ENCODE measurements at places on chromosomes 7 and 10. TPM values are rescaled to one million over a fixed set of nuclear protein-coding genes. Genes with fewer than 3 reads are reported as not detected.

- no peak for DNase-seq
Measured at GRCh38 chr10:85936161-85936560, 430.4 kb downstream of the GRID1 start.

- DNase-seq = no peak
Measured at GRCh38 chr10:409408-410040, 274.3 kb downstream of the ZMYND11 start.

DNA sequence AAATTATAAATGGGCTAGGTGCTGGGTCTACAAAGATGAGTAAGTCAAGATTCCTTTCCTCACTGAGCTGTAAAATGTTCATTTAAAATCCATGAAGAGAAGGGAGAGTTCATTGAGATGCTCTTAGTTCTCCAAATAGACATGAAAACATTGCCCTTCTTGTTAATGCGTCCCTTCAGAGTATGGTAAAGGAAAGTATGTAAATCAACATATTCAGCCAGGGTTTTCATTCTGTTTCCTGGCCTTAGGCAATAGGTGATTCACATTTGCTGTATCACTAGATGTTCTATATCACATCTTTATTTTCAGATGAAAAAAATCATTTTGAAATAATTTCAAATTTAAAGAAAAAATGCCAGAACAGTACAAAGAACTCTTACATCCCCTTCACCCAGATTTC, 5.4 kb downstream of the ANKIB1 start:
- no peak for DNase-seq

DNA sequence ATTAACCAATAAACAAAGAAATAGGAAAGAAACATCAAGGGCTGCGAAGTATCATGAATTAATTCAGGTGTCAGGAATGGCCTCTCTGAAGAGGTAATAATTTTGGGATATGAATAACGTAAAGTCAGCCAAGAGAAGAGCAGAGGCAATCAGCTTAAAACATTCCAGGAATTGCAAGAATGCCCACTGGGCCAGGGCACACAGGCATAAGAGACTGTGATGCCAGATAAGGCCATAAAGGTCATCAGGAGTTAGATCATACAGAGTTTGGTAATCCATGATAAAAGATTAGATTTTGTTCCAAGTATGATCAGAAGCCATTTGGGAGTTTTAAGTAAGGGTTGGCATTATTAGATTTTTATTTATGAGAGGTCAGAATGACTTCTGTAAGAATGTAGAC, 53.2 kb upstream of the ABCB4 start:
- DNase-seq = no peak

GRCh38 chr7:2729031-2729892, 41.3 kb downstream of the AMZ1 start:
- no peak for DNase-seq

DNA sequence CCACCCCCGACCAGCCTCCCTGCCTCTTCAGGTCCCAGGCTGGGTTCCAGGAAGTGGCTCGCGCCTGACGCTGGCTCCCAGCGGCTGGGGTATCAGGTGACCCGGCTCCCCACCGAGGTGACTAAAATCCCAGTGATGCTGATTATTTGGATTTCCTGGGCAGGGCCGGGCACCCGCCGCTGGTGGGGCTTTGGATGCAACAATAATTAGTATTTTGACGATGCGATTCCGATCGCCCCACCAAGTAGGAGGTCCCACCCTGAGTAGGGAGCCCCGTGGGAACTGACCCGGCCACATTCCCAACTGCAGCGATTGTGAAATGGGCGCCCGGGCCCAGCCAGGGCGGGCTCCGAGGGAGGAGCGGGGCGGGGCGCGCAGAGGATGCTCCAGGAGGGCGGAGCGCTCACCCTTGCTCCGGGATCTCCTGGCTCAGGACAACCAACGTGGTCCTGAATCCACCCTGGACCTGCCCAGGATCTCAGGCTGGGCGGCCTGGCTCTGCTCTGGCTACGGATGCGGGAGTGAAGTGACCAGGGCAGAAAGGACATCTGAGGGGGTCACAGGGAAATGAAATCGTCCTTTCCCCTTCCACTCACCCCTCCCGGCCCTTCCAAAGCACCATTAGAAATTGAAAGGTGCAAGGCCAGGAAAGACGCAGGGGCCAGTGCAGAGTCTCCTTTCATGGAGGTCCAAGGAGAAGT, 32.6 kb downstream of the DUSP5 start:
- no peak for DNase-seq

- no peak for DNase-seq
Measured at GRCh38 chr10:126905776-126906703, 812 bp downstream of the DOCK1 start.

DNA sequence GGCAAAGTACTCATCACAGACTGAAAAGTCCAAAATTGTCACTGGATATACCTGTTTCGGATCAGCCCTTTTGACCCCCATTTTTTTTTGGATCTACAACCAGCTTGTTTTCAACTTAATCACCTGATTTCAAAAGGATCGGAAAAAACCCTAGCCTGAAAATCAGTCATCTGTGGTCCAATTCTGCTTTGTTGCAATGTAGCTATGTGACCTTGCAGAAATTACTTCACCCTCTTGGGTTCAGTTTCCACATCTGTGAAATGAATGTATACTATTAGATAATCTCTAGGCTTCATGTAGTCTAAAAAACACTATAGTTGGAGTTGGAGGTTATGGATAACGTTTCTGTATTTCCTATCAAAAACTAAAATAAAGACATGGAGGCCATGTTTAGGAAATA, 37.1 kb downstream of the STEAP4 start:
- DNase-seq = no peak

DNA sequence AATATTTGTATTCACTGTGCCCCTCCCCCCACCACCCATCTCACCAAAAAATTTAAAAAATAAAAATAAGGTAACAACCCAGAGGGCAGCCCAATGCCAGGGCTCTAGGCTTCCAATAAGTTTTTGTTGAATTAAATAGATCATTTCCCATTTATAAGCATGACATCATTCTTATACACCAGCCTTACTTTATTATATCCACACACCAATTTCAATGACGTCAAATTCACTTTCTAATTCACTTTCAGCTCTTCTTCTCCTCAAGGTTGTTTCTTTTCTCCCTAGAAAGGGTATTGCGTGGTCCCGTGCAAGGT, 1.2 kb upstream of the DKK1 start:
- no peak for DNase-seq

STEAP2 gene
- polyA plus RNA-seq = 3.9 TPM
